ENCODE measurements at places on chromosomes 2 and 18.
A peak's percentile ranks its signal among the peaks of the same experiment; 100 is the strongest.

GRCh38 chr2:163753726-163754125 is 17.9 kb upstream of the FIGN start:
- no peak for DNase-seq

GRCh38 chr2:199309973-199310372 is 147.8 kb downstream of the SATB2 start:
- DNase-seq = no peak

DNA sequence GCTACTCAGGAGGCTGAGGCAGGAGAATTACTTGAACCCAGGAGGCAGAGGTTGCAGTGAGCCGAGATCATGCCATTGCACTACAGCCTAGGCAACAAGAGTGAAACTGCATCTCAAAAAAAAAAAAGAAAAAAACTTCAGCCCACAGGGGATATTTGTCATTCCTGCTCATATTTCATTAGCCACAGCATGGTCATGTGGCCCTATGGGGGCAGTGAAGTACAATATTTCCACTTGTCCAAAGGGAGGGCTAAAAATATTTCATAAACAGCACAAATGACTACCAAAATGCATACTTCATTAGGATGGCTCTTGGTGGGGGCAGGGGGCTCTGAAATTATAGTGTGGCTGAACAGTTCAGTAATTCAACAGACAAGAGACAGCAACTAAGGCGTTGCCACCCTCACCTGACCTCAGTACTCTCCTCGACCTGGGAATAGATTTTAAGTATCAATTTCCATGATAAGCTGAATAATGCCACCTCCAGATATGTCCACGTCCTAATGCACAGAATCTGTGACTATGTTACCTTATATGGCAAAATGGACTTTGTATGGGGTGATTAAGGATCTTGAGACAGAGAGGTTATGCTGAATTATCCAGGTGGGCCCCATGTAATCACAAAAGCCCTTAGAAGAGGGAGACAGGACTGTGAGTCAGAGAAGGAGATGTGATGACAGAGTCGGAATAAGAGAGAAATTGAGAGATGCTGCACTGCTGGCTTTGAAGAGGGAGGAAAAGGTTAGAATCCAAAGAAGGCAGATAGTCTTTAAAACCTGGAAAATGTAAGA is 158.2 kb upstream of the CRIM1 start:
- no peak for DNase-seq

- no peak for DNase-seq
These were observed 109.0 kb upstream of the BZW1 start for GRCh38 chr2:200702646-200703118.

- peak; percentile 83 for DNase-seq
These were observed 21.6 kb upstream of the SPATA3 start for GRCh38 chr2:230974096-230974913.

GRCh38 chr2:157628477-157629415 is at the start of gene ACVR1C:
Gene ACVR1C (minus strand): TSS chr2:157628864. CDS start chr2:157628644, 220 bp downstream.
- peak; percentile 68 for DNase-seq

DNA sequence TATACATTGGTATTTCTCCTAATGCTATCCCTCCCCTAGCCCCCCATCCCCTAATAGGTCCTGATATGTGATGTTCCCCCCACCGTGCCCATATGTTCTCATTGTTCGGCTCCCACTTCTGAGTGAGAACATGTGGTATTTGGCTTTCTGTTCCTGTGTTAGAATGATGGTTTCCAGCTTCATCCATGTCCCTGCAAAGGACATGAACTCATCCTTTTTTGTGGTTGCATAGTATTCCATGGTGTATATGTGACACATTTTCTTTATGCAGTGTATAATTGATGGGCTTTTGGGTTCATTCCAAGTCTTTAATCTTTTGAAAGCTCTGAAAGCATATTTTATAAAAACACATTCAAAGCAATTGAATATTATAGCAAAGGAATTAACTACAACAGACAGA is 1169.4 kb upstream of the ZEB2 start:
- DNase-seq = no peak

DNA sequence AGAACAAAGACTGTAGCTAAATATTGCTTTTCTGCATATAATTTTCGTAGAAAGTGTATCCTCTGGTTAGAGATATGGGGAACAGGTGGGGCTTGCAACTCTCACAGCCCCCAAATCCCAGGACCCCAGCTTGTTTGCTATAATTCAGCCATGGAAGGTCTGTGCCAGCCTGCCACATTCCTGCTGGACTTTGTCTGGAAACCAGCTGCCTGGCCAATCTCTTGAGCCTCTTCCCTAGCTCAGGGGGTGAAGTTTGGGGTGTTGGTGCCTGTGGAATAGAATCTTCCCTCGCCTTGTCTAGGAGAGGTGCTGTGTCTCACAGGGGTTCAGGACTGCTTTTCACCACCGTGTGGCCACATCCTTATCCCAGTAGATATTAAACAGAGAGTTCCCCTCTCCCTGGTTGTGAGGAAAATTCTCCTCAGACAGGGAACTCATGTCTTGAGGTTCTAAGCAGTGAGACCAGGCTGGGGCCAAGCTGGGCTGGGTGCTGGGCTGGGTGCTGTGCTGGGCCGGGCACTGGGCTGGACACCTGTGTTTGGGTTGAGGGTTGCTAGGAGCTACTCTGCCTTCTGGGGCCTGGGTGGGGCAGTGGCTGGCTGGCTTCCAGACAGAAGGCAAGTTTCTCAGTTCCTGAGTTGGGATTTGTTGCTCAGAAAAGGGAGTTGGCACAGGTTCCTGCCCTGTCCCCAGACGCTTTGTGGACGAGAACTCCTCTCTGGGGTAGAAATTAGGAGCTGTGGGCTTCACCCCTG is 12.3 kb downstream of the TOGARAM2 start:
- DNase-seq = no peak

- DNase-seq = no peak
These were observed 798.5 kb downstream of the SATB2 start for GRCh38 chr2:198659096-198659870.

GRCh38 chr2:157319795-157320194 is 5.8 kb downstream of the ERMN start:
- no peak for DNase-seq

GRCh38 chr2:43269074-43269572 is 42.7 kb upstream of the ZFP36L2 start:
- peak; percentile 97 for DNase-seq

DNA sequence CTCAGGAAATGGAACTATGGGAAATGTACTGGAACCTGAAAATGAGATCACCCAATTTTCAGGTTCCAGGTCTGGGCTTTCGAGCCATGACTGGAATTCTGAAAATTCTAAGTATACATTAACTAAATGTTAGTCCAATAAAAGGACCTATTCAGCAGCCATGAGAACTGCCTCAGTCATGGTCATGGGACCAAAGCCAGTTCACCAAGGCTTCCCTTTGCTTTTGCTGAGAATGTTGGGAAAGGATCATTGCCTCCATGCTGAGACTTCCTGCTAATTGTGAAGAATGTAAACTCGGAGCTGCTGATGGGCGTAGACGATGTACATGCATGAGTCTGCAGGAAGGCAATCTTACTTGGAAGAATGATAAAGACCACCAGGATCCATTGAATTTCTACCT is 624.4 kb upstream of the SOX11 start:
- DNase-seq = no peak

DNA sequence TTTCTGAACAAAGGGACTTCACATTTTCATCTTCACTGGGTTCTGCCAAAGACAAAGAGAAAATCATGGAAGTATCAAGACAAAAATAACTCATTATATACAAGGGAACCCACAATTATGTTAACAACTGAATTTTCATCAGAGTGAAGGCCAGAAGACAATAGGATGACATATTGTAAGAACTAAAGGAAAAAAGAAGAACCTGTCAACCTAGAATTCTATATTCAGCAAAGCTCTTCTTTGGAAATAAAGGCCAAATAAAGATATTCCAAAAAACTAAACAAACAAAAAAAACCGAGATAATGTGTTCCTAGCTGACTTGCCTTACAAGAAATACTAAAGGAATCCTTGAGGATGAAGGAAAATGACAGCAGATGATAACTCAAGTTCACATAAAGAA is 10.3 kb upstream of the ZCCHC2 start:
- no peak for DNase-seq

- DNase-seq = no peak
These were observed 15.5 kb downstream of the SLC25A12 start for GRCh38 chr2:171878481-171878993.

GRCh38 chr2:127893494-127893893 is 7.7 kb upstream of the AMMECR1L start:
- no peak for DNase-seq

- DNase-seq = no peak
These were observed 76.9 kb upstream of the ASB18 start for GRCh38 chr2:236341067-236341466.

DNA sequence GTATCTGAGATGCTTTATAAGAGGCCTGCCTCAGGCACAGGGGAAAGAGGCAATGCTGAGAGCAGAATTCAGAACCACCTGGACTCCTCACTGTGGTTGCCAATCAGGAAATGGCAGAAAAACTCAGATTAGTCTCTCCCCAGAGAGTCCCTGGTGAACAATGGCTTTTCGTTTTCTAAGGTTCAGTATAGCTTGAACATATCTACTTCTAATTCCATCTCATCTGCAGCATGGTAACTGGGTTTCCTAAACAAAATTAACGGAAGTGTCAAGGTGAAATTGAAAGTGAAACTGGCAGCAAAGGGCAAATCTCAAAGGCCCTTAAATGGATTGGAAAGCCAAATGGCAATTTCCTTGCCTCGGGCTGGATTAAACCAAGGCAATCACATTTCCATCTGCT is 480.2 kb upstream of the ACVR2A start:
- DNase-seq = no peak
